Activated CD4-positive, CD25-positive, alpha-beta regulatory T cell treated with anti-CD3 and anti-CD28 coated beads, Interleukin-2, amount 50 U/mL, for 72 hours (primary cell): ENCODE measurements at places on chromosomes 3 and 15.

DNA sequence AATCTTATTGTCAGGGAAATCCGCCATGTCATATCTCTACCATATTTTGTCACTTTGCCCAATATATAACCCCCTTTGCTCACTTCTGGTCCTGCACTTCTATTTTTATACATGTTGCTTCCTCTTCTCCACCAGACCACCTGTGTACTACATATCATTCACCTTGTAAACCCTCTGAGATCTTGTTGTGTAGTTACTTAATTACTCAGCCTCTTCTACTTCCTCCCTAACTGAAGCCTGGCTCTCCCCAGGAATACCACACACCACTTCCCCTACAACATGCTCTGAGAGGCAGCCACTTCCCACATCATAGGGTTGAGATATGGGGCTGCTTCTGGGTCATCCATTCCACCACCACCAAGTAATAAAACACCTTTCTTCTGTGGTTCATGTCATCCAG, 10.0 kb downstream of the HEXA start:
- no peak for DNase-seq

- no peak for DNase-seq
Measured at GRCh38 chr3:37320276-37320675, 145.9 kb upstream of the LRRFIP2 start.

DNA sequence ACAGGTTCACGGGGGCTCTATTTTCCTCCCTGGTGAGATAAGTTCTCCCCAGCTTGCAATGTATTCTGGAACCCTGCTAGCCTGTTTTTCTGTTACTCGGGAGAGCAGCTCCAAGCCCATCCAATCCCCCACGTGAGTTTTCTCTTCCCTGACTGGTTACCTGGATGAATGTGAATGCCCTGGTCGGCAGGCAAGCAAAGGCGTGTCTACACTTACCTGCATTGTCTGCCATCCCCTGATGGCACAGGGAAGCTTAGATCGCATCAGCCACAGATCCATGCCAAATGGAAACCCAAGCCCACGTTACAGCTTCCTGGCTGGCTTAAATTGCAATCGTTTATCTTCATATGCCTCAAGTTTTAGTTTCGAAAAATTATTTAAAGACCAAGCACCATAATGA, 149.9 kb downstream of the FOXP1 start:
- no peak for DNase-seq

GRCh38 chr3:85258326-85258725, 299.5 kb downstream of the CADM2 start:
- no peak for DNase-seq

DNA sequence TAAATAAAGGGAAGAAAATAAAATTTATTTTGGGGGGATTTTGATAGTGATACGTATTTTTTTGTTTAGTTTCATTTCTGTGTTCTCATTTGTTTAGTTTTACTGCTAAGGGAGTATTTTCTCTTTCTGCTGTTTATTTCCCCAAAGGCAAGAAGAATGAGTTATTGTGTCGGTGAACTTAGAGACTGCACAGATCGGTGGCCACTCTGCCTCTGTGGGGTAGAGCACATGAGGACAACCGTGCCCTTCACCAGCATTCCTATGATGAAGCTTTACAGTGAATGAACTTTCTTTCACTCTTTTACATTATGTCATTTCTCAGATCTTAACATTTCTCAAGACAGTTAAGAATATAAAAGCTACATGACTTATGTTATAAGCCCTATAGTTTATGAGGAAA, 214.4 kb downstream of the OCA2 start:
- no peak for DNase-seq
